ENCODE measurements at places on chromosomes 6 and 20. TPM values are rescaled to one million over a fixed set of nuclear protein-coding genes. Genes with fewer than 3 reads are reported as not detected.

DNA sequence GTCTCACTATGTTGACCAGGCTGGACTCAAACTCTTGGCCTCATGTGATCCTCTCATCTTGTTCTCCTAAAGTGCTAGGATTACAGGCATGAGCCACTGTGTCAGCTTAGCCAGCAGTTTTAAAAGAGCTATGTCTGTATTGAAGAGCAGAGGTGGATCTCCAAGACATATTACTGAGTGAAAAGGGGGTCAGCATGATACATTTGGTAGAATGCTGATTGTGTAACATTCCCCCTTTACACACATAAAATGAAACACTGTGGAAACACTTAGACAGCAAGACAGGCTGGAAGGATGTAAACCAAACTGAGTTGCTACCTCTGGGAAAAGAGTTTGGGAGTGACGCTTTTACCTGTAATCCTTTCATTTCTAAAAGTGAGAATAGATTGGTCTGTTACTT lies 1.7 kb upstream of the RIPOR3 start:
- H3K27ac ChIP-seq, result no peak overlapping the region
- H3K27me3 ChIP-seq, result no peaks in the 10 kb centered on the region
- H3K36me3 ChIP-seq, result no peaks in the 10 kb centered on the region
- peaks cover 25% of the 10 kb centered on the region for H3K4me1 ChIP-seq
- no peak for DNase-seq

- no peak overlapping the region for H3K4me3 ChIP-seq
- H3K27me3 ChIP-seq, result no peaks in the 10 kb centered on the region
- peaks cover 3% of the 10 kb centered on the region for H3K4me1 ChIP-seq
- no peak overlapping the region for H3K27ac ChIP-seq
- peaks cover 15% of the 10 kb centered on the region for H3K36me3 ChIP-seq
These were observed 67.0 kb downstream of the DNAAF9 start for GRCh38 chr20:3340443-3340842.

DNA sequence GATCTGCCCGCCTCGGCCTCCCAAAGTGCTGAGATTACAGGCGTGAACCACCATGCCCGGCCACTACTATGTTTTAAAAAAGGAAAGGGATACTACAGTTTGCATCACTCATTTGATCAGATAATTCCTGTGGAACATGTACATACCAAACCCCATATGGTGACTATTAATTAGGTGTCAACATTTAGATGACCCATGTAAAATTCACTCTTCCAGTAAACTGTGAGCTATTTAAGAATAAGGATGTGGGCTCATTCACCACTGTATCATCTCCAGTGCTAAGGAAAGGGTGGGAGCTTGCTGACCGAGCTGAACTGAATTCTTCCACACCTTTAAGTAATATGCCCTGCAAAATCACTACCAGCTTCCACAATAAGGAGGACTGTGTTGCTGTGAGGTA lies 127.5 kb downstream of the BTBD9 start:
- H3K4me3 ChIP-seq, result no peak overlapping the region
- H3K27ac ChIP-seq, result no peak overlapping the region
- no peaks in the 10 kb centered on the region for H3K36me3 ChIP-seq
- no peak for DNase-seq
- H3K4me1 ChIP-seq, result peaks cover 10% of the 10 kb centered on the region
- H3K27me3 ChIP-seq, result no peaks in the 10 kb centered on the region

GRCh38 chr6:27742833-27743573 lies 169.2 kb downstream of the OR2B2 start:
- DNase-seq, result no peak
- no peaks in the 10 kb centered on the region for H3K36me3 ChIP-seq
- H3K4me1 ChIP-seq, result no peaks in the 10 kb centered on the region
- no peaks in the 10 kb centered on the region for H3K27me3 ChIP-seq
- no peak overlapping the region for H3K4me3 ChIP-seq
- H3K27ac ChIP-seq, result no peak overlapping the region

The PRSS35 gene
- 6.7 TPM for total RNA-seq

The PPP1R16B gene
- total RNA-seq, result not detected

The POPDC3 gene
- 25.8 TPM for total RNA-seq

GRCh38 chr20:5596401-5597193 lies 153.6 kb upstream of the SHLD1 start:
- H3K27me3 ChIP-seq, result no peaks in the 10 kb centered on the region
- H3K36me3 ChIP-seq, result peaks cover 68% of the 10 kb centered on the region
- no peak for DNase-seq

DNA sequence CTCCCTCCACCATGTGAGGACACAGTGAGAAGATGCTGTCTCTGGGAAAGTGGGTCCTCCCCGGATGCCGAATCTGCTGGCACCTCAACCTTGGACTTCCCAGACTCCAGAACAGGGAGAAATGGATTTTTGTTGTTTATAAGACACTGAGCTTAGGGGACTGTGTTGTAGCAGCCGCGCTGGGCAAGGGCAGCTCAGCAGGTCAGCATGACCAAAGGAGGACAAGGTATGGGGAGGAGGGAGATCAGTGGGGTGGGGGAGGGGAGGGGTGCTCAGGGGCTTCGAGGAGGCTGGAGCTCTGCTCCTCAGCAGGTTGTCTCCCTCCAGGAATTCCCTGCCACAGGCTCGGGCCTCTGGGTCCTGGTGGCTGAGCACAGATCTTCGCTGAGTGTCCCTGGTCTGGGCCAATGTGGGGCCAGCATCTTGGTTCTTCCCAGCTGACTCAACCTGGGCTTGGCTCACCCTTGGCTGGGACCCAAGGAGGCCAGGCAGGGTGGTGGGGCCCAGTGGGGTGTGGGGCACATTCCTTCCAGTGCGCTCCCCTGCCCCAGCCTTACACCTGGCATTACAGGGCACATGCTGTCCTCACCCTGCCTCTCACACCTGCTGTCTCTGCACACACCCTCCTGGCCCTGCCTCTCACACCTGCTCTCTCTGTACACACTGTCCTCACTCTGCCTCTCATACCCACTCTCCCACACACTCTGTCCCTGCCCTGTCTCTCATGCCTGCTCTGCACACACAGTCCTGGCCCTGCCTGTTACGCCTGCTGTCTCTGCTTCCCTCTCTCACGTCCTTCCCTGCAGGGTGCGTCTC lies 107.3 kb downstream of the SYCP2 start:
- no peaks in the 10 kb centered on the region for H3K4me1 ChIP-seq
- H3K36me3 ChIP-seq, result no peaks in the 10 kb centered on the region
- H3K27me3 ChIP-seq, result no peaks in the 10 kb centered on the region

- H3K27ac ChIP-seq, result no peak overlapping the region
- no peak for DNase-seq
- H3K4me3 ChIP-seq, result no peak overlapping the region
- H3K36me3 ChIP-seq, result no peaks in the 10 kb centered on the region
- no peaks in the 10 kb centered on the region for H3K4me1 ChIP-seq
- H3K27me3 ChIP-seq, result no peaks in the 10 kb centered on the region
These were observed 223.4 kb downstream of the SLC24A3 start for GRCh38 chr20:19435821-19436220.

DNA sequence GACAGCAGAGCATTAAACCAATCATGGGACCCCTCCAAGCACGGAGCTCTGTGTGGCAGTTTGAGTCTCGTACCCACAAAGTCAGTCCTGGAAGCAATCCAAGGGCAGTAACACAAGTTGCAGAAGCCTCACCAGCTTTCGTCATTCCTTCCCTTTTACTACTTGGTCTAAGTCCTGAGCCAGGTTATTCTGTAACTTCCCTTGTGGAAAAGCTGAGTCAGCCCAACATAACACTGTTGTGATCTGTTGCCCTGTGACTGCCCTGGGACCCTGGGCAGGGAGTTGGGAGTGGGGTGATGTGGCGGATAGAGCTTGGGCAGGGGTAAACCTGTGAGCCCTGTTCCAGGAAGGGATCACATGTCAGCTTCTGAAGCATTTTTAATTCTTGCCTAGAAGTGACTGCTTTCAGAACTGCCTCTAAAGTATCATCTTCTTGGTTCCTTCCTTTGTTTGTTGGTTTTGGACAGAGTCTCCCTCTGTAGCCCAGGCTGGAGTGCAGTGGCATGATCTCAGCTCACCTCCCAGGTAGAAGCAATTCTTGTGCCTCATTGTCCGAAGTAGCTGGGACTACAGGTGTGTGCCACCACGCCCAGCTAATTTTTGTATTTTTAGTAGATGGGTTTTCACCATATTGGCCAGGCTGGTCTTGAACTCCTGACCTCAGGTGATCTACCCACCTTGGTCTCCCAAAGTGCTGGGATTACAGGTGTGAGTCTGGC lies 183.7 kb upstream of the JAG1 start:
- no peak overlapping the region for H3K27ac ChIP-seq
- H3K36me3 ChIP-seq, result no peaks in the 10 kb centered on the region
- no peaks in the 10 kb centered on the region for H3K27me3 ChIP-seq
- H3K4me3 ChIP-seq, result no peak overlapping the region
- H3K4me1 ChIP-seq, result peaks cover 2% of the 10 kb centered on the region

GRCh38 chr6:5135788-5136376 lies 50.7 kb downstream of the PPP1R3G start:
- H3K27ac ChIP-seq, result no peak overlapping the region
- H3K4me1 ChIP-seq, result peaks cover 6% of the 10 kb centered on the region
- no peak overlapping the region for H3K4me3 ChIP-seq
- no peaks in the 10 kb centered on the region for H3K27me3 ChIP-seq

DNA sequence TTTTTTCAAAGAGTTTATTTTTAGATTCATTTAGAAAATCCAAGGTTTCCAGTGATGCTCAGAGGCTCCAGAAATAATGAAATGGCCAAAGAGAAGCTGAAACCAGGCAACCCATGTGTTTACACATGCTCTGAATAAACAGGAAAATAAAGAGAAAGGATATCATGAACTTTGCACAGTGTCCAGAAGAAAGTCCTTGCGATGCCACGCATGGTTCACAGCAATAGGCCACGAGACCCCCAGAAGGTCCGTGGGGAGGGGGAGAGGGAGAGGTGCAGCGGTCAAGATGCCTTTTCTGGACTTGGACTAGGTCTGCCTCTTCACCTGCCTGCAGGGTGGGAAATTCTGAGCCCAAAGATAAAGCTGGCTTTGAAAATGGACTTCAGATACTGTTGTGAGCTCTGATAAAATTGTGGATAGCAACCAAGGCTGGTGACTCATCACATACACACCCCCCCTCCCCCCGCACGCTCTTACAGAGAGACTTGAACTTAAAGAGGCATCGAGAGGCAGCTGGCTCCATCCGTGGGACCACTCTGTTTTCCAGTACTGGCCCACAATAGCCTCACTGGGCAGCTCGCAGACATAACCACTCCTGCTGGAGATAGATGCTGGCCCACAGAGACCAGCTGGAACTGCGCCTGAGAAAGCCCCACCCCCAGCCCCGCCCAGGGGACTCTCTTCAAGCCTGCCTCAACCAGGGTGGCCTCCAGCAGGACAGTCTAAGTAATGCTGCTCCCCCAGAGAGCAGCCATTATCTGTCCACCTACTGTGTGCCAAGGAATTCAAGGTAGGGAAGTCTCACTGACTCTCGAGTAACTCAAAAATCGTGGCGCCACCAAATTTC lies 21.2 kb upstream of the NFATC2 start:
- H3K4me1 ChIP-seq, result peaks cover 12% of the 10 kb centered on the region
- H3K27ac ChIP-seq, result no peak overlapping the region
- DNase-seq, result peak; percentile 86

GRCh38 chr6:159473475-159474263 lies 219.4 kb downstream of the SOD2 start:
- no peak for DNase-seq
- H3K4me1 ChIP-seq, result no peaks in the 10 kb centered on the region
- no peak overlapping the region for H3K4me3 ChIP-seq
- H3K36me3 ChIP-seq, result no peaks in the 10 kb centered on the region
- no peaks in the 10 kb centered on the region for H3K27me3 ChIP-seq

The MOCS3 gene
- total RNA-seq, result 9.9 TPM

- peaks cover 40% of the 10 kb centered on the region for H3K36me3 ChIP-seq
- no peak overlapping the region for H3K27ac ChIP-seq
- H3K27me3 ChIP-seq, result no peaks in the 10 kb centered on the region
- DNase-seq, result no peak
- H3K4me1 ChIP-seq, result no peaks in the 10 kb centered on the region
These were observed 26.4 kb downstream of the SEC23B start for GRCh38 chr20:18533978-18534644.

GRCh38 chr6:57254055-57254717 lies 32.1 kb upstream of the RAB23 start:
- no peak for DNase-seq
- H3K4me3 ChIP-seq, result no peak overlapping the region
- peak overlapping the region; percentile 63 for H3K27ac ChIP-seq
- H3K27me3 ChIP-seq, result no peaks in the 10 kb centered on the region

The FITM2 gene
- 7.2 TPM for total RNA-seq

The FILIP1 gene
- total RNA-seq, result under 0.01 TPM

The POU5F1 gene
- total RNA-seq, result not detected

The CRYBG1 gene
- 1.1 TPM for total RNA-seq

GRCh38 chr6:136511397-136511796 lies 38.8 kb downstream of the MAP7 start:
- H3K27me3 ChIP-seq, result peaks cover 12% of the 10 kb centered on the region
- H3K36me3 ChIP-seq, result no peaks in the 10 kb centered on the region
- H3K27ac ChIP-seq, result no peak overlapping the region

DNA sequence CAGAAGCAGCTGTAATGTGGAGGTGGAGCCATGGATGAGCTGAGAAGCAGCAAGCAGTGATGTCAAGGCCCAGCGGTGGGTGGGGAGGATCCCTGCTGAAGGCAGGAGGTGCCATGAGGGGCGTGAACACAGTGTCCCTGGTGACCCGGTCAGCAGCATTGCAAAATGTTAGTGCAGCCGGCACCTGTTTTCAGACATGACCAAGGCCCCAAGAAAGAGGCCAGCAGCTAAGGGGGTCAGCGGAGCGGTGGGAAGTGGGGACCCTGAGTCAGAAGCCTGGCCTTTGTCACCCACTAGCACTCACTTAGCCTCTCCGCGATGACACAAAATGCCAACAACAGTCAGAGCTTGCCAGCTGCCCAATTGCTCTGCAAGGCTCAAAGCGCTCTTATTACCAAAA lies 51.9 kb downstream of the TMEM242 start:
- DNase-seq, result no peak
- H3K4me3 ChIP-seq, result no peak overlapping the region
- H3K4me1 ChIP-seq, result peaks cover 8% of the 10 kb centered on the region
- peaks cover 3% of the 10 kb centered on the region for H3K27me3 ChIP-seq
- H3K27ac ChIP-seq, result no peak overlapping the region
- no peaks in the 10 kb centered on the region for H3K36me3 ChIP-seq

- H3K36me3 ChIP-seq, result no peaks in the 10 kb centered on the region
- peaks cover 31% of the 10 kb centered on the region for H3K27me3 ChIP-seq
- H3K4me1 ChIP-seq, result peaks cover 3% of the 10 kb centered on the region
- H3K27ac ChIP-seq, result no peak overlapping the region
- no peak for DNase-seq
These were observed 15.3 kb downstream of the ANKRD60 start for GRCh38 chr20:58213121-58213520.

All from IMR-90 (cell line).